ENCODE measurements at places on chromosomes 13 and 19.
A peak's percentile ranks its signal among the peaks of the same experiment; 100 is the strongest.

GRCh38 chr19:56119582-56119978 lies 1.5 kb downstream of the ZNF787 start:
- peak; percentile 46 for DNase-seq

GRCh38 chr19:21576481-21576880 lies 71.1 kb downstream of the ZNF429 start:
- no peak for DNase-seq

- DNase-seq, result peak; percentile 72
Observed at GRCh38 chr19:46704379-46705076, 12.4 kb downstream of the PRKD2 start.

DNA sequence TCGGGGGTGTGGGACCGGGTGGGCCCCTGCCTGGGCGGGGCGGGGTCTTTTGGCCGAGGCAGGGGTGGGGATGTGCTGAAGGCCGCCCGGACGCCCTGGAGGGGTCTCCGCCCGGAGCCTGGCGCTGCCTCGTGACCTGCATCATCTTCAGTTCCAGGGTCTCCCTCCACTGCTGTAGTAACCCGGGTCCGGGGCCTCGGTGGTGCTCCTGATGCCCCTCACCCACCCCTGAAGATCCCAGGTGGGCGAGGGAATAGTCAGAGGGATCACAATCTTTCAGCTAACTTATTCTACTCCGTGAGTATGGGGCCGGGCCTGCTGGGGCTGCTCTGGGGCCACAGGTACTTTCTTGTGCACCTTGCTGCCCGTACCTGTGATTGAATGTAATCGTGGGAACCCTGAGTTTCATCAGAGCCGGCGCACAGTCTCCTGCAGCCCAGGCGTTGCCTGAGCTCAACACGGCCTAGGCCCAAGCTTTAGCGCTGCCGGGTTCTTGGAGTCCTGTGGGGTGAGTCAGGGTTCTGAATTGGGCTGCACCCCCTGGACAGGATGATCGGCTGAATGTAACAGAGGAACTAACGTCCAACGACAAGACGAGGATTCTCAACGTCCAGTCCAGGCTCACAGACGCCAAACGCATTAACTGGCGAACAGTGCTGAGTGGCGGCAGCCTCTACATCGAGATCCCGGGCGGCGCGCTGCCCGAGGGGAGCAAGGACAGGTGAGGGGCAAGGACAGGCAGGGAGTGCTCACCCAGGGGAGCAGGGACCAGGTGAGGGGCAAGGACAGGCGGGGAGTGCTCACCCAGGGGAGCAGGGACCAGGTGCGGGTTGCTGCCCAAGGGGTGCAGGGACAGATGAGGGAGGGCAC lies 10.5 kb downstream of the PEAK3 start:
- DNase-seq, result no peak

GRCh38 chr13:85724546-85725432 lies 74.4 kb downstream of the SLITRK6 start:
- no peak for DNase-seq

- DNase-seq, result peak; percentile 7
Observed at GRCh38 chr19:29487432-29487831, 38.4 kb upstream of the VSTM2B start.

- no peak for DNase-seq
Observed at GRCh38 chr13:105972811-105973590, 562.5 kb downstream of the EFNB2 start.

- DNase-seq, result peak; percentile 40
Observed at GRCh38 chr19:18590273-18591272, 2.0 kb downstream of the REX1BD start.

GRCh38 chr13:30465593-30466357 lies at the start of gene HMGB1:
Gene HMGB1 (minus strand): TSS chr13:30465936. CDS start chr13:30463680, 2,256 bp downstream.
- peak; percentile 99 for DNase-seq

GRCh38 chr13:35675651-35676050 lies 199.2 kb upstream of the MAB21L1 start:
- DNase-seq, result no peak

DNA sequence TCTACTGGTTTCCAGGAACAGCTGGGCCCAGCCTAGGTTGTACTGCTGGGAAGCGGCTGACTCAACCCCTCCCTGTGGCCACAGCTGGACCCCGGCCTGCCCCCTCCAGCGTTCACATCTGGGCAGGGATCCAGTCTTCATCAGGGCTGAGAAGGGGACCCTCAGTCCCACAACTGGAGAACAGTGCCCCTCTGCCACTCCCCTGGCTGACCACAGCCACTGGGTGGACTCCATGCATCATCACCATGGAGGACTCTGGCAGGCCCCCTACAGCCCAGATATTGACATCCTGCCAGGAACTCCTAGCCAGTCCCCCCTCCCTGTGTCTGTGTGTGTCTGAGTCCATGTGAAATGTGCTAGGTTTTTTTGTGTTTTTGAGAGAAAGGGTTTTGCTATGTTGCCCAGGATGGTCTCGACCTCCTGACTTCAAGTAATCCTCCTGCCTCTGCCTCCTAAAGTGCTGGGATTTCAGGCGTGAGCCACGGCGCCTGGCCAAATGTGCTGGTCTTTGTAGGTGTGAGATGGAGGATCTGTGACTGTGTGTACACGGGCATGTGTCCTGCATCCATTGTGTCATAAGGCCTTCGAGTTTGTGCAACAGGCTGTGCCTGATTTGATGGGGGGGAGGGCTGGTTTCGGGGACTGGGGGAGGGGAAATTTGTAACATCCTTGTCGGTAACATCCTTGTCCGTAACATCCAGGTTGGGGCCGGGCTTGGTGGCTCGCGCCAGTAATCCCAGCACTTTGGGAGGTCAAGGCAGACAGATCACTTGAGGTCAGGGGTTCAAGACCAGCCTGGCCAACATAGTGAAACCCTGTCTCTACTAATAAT lies 4.0 kb upstream of the HOOK2 start:
- DNase-seq, result no peak

DNA sequence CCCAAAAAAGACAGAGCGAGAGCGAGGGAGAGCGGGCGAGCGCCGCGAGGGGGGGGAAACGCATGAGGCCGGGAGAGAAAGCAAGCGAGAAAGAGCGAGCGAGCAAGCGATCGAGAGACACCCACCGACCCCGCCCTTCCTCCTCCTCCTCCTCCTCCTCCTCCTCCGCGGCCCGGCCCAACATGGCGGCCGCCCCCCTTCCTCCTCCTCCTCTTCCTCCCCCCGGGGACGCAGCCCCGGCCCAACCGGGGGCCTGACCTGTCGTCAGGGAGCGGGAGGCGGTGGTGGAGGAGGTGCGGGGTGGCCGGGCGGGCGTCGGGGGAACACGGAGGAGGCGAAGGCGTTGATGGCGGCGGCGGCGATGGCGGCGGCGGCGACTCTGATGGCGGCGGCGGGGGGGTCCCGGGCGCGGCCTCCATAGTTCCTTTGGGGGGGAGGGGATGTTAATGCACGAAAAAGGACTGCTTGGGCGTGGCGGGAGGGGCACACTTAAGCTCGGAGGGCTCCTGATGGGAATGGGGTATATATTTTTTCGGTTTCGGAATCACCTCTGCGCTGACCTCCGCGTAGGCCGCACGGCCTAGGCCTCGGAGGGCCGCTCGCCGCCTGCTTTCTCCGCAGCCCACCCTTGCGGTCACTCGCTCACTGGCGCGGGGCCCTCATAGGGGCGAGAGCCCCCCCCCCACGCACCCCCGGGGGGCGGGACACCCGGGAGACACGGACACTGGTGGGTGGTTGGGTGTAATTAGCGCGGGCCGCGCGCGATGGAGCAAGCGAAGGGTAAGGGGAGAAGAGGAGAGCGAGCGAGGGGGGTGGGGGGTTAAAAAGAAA lies 1.2 kb downstream of the ZC3H4 start:
- DNase-seq, result peak; percentile 88

All from mucosa of gallbladder (tissue), 1 donor.